ENCODE measurements at places on chromosomes 12 and 14.

DNA sequence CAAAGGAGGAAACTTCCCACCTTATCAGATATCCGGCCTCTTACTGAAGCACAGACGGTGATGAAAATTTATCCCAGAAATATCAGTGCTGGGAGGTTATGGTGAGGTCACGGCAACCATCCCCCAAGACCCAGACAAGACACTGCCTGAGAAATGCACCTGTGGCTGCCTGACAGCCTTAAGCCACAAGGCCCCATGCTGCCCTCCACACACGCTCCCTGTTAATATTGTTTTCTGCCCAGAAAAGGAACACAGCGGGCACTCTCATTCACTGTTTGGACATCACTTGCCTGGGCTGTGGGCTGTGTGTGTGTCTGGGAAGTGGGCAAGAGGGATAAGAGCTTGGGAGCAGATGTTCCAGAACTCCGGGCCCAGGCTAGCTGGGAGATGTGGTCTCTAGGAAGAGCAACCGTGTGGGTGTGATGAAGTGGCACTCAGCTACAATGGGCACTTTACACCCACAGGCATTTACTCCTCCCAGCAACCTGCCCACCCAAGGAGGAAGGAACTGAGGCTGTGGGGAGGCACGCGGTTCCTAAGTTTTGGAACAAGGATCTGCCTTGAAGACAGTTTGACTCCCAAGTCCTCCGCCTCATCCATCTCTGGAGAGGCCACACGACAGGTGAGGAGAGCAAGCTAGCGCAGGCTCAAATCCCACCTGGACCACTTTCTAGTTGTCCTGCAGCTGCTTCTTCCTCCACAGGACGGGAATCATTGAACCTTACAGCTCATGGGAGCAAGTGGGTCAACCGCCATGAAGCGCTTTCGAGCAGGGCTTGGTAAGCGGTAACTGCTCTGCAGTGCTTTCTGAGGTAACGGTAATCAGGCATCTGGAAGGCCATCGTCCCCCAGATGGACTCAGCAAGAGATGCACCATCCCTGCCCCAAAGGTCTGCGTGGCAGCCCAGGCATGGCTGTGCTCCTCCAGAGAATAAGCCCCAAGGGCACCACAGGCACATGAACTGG, 91.4 kb downstream of the CHGA start:
- DNase-seq, result no peak

- DNase-seq, result no peak
Measured at GRCh38 chr14:73713206-73713802, 880 bp downstream of the PNMA1 start.

- DNase-seq, result no peak
Measured at GRCh38 chr12:132672116-132672515, 15.0 kb downstream of the POLE start.

DNA sequence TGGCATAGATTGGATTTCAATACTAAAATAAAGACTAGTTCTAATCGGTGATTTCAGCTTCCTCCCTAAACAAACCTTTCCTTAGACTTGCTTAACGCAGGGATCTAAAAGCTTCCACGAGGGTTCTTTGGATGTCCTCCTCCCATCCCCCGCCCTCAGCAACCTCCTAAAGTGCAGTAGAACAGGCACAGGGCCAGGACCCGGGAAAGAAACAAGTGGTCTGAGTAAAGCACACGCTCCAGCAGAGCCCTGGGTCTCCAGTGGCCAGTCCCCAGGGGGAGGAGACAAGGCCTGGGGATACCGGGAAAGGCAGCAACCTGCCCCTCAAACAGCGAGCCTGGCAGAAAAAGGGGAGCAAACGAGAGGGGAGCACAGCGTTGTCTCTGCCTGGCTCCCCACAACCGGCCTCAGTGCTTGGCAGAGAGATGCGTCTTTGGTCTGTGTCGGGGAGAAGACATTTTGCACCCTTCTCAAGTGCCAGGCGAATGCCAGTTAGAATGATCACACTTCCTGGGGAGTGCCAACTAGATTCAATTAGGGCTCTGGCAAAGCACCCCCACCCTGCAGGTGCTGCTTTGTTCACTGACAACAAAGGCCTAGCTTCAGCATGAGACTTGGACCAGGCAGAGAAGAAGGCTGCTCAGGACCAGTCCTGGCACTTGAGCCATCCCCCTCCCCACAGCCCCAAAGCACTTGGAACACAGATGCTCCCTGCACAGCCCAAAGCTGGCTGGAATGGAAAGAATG, 17.1 kb upstream of the SLC6A12 start:
- no peak for DNase-seq

GRCh38 chr14:34088914-34089313, 138.0 kb upstream of the EGLN3 start:
- no peak for DNase-seq

GRCh38 chr14:65156568-65157366, 54.5 kb upstream of the MAX start:
- no peak for DNase-seq

GRCh38 chr12:55930771-55931316, at the start of gene DGKA:
DGKA (plus strand) TSS chr12:55931162; CDS start chr12:55936504, 5,342 bp downstream.
- peak; percentile 72 for DNase-seq

DNA sequence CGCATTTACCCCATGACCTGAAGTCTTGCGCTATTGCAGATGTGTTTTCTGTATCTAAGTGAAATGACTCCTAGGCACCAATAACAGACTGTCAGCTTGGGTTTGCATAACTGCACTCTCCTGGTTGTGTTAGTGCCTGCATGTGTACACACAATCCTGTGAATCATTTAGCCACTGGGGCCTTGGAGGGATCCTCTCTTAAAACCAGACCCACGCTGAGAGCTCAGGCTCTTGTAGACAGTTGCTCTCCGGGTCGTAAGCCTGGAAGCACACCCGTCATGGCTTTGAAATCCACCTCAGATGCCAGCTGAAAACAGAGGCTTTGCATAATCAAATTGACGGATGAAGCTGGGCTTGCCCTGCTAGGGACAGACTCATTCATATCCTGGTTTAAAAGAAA, 79.2 kb upstream of the RBM19 start:
- no peak for DNase-seq

DNA sequence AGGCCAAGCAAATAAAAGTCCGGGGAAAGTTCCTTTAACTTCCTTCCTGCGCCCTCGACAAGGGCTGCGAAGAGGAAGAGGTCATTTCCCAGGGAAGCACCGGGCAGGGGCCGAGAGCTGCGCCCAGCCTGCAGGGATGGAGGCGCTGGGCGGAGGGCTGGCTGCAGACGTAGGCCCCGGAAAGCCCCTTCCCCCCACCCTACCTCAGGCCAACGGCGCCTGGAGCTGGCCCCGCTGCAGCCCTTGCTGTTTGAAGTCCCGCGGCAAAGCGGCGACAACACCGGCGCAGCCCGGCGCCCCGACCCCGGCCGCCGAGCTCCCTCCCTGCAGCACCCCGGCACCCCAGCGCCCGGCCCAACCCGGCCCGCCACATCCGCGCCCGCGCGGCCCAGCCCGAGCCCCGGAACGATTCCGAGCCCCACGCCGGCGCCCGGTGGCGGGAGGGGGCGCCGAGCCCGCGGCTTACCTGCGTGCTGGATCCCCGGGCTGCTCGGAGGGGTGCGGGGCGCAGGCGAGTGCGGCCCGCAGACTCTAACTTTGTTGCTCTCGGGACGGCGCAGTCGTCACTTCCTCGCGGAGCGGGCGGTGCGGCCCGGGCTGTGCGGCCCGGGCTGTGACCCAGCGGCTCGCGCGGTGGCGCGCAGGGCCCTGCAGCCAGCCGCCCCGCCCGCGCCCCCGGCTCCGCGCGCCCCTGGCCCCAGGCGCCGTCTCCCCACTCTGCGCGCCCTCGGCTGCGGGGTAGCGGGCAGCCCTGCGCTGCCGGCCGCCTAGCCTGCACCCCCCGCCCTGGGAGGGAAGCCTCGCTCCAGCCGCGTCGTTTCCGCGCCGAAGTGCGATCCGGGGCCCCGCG, 64.8 kb upstream of the PTGR2 start:
- peak; percentile 50 for DNase-seq

DNA sequence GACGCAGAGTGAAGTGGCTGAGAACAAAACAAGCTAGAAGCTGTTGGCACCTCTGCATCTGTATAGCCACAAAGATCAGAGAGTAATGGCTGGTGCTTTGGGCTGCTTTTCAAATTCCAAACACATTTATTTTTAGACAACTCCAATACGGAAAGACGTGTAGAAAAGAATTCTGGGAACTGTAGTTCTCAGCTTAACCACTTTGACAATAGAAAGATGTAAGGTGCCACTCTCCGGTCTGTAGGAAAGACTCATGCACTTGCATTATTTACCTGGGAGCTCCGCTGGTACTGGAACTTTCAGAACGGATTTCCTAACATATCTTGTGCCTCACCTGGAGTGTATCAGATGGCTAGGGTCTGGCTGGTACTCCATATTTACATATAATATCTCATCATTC, 1.8 kb upstream of the OR4K2 start:
- no peak for DNase-seq

- no peak for DNase-seq
Measured at GRCh38 chr12:51441583-51441982, 17.0 kb downstream of the SLC4A8 start.

DNA sequence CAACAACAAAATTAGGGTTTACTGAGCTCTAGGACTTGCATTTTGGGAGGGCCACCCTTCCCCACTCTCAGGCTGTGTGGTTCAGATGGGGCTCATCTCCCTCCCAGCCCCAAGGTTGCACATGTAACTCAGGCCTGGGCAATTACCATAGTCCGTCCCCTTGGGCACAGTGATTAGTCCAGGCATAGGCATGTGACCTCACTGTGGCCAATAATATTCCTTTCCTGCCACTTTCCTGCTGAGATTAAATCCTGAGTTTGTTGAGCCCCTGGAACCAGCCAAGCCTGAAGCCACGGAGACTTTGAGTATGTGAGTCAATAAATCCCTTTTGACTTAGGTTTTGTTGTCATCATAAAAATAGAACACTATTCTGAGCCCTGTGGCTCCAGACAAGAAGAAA, 113.0 kb downstream of the AACS start:
- DNase-seq, result no peak

DNA sequence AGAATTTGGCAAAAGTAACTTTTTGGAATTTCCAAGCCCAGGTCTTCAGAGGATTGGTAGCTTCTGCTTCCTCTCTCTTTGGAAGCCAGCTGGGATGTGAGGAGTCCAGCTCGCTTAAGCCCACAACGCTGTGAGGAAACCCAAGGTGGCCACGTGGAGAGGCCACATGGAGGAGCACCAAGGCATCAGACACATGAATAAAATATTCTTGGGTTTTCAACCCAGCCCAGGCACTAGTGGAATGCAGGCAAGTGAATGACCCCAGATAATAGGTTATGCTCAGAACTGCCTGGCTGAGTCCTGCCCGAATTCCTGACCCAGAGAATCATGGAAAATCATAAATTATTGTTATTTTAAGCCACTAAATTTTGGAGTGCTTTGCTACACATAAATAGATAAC, 119.7 kb upstream of the PARP11 start:
- DNase-seq, result no peak

- DNase-seq, result no peak
Measured at GRCh38 chr14:23577710-23578392, 739 bp downstream of the JPH4 start.

GRCh38 chr12:91954326-91954725, 191.3 kb downstream of the BTG1 start:
- no peak for DNase-seq
